Stimulated activated effector memory CD8-positive, alpha-beta T cell treated with anti-CD3 and anti-CD28 coated beads, Interleukin-12 subunit alpha, Interleukin-12 subunit beta, amount 100 ng/mL, for 72 hours (primary cell): ENCODE measurements at places on chromosomes 2 and 18.

GRCh38 chr2:226978300-226978699 is 142.4 kb downstream of the RHBDD1 start:
- DNase-seq = no peak

DNA sequence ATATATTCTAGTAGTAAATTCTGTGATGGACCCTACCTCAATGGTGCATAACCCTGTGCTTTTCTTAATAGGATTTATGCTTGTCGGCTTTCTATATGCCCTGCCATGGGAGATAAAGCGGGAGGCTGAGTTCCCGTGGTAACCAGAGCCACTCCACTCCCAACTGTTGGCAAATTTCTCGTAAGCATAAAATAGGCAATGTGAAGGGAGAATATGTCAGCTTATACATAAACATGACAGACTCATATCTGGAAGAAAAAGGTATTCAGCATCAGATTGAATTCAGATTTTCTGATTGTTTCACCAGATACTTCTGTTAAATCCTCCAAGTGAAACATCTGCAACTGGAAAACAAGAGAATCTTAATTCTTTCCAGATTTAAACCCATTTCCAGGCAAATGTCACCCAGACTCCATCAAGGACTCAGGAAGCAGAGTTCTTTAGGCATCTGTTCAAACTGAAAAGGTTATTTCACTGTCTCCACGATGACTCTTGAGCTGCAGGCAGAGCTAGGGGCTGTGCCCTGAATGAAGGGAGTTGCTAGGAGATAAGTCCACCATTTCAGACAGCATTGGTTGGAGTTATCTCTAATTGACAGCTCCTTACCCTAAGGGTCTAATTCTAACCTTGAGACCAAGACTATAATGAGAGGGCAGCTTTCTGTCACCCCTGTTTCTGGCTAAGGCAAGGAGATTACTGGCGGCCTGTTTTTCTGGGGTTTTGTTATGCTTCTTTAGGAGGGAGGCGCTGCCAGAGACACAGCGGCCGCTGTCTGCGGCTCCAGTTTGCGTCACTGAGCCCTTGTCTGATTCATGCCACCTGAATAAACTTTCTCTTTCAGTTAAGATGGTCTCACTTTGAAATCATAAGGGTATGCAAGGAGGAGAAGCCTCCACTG is 381.3 kb downstream of the SOX11 start:
- no peak for DNase-seq

DNA sequence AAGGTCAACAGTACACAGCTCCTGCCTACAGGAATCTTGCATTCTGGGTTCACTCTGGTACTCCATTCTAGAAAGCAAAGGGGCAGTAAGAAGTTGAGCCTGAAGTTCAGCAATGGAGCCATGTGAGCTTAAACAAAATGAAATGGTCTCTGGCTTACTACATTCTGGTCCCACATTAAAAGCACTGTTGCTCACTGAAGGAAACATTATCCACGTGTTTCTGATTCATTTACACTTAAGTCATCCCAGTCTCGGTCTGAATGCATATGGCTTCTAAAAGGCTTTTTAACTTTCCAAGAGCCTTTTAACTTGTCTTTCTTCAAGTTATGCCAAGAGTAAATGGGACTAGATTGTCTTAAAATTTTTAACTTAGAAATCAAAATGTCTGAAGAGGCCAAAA is 177.8 kb downstream of the LNPK start:
- DNase-seq = no peak

DNA sequence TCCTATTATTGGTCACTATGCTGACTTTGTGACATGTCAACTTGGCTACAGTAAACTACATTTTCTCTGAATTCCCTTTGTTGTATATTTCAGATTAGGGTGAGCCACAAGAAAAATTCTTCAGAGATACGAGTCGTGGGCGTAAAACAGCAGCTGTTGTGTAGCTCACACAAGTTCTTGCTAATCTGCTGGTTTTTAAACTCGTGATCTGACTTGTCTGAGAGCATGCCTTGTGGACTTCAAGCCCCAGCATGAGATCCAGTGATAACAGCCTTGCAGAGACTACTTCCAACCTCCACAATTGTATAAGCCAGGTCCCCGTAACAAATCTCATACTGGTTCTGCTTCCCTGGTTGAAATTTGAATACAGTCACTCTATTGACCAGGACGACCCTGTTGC is 259.8 kb upstream of the LYPD1 start:
- DNase-seq = no peak

DNA sequence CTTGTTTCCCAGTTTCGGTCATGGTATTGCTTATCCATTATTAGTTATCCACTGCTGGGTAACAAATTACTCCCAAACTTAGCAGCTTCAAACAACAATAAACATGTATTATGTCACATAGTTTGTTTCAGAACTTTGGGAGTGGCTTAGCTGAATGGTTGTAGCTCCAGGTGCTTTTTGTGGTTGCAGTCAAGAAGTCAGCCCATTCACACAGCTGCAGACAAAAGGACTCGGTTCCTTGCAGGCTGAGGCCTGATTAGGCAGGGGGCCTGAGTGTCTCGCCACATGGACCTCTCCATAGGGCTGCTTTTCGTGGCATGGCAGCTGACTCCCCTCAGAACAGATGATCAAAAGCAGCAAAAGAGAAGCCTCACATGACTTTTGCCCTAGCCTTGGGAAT is 58.2 kb upstream of the ITGA4 start:
- DNase-seq = no peak
